Stimulated activated CD4-positive, alpha-beta T cell treated with anti-CD3 and anti-CD28 coated beads, Interleukin-1b, Interleukin-23, amount 100 ng/mL, for 1 hour (primary cell): ENCODE measurements at places on chromosomes 2 and 18.
A peak's percentile ranks its signal among the peaks of the same experiment; 100 is the strongest.

DNA sequence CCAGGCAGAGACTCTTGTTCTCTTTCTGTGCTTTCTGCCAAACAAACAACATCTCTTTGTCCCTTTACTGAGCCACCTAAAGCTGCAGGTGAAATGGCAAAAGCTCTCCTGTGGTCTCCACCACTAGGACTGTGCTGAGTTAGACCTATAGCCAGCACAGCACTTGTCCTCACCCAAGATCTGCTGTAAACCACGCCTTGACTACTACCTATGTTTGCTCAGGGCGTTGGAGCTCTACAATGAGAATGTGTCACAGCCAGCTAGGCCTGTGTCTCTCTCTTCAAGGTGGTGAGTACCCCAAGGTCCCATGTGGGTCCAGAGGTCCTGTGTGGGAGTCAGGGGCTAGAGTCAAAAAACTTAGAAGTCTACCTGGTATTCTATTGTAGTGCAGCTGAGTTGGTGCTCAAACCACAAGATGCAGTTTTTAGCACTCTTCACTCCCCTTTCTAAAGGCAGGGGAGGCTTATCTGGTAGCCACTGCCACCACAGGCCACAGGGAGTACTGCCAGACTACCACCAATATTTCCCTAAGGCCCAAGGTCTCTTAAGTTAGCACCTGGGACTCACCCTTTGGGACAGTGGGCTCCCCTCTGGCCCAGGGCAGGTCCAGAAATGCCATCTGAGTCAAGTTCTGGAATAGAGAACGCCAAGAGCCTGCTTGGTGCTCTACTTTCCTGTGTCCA, 96.8 kb upstream of the RPRM start:
- no peak for DNase-seq

DNA sequence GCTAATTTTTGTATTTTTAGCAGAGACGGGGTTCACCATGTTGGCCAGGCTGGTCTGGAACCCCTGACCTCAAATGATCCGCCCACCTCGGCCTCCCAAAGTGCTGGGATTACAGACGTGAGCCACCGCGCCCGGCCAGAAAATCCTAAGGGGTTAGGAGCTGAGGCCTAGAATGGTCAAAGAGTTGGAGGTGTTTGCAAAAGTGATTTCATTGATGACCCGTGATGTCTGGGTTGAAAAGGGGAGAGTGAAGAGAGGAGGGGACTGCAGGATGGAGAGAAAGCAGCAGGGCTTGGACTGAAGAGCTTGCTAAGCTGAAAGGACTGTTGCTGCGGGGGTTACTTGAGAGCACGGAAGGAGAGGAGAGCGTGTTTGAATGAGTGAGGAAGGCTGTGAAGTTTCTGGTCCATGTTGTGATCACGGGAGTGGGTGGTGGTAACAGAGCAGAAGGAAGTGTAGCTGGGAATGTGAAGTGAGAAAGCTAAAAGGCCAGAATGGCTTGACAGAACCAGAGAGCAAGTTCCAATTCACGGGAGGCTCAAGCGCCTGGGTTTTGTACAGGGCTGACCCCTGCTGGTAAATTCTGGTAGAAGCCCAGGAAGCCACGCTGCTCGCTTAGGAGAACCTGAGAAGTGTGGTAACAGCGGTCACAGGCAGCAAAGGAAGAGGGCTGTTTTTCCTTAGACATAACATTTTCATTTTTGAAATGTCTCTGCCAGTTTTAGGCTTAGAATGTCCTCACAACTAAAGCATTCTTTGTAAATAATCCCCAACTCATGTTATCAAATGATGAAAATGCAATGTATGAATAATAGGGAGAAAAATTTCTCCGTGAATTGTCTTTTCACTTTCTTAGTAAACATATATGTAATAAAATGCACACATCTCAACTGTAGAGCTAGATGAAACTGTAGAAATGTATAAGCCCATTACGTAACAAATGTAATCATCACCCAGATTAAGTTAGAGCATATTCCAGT, 40.5 kb upstream of the ACTR2 start:
- peak; percentile 43 for DNase-seq

- no peak for DNase-seq
These were observed 28.7 kb downstream of the CDK15 start for GRCh38 chr2:201835066-201835465.

DNA sequence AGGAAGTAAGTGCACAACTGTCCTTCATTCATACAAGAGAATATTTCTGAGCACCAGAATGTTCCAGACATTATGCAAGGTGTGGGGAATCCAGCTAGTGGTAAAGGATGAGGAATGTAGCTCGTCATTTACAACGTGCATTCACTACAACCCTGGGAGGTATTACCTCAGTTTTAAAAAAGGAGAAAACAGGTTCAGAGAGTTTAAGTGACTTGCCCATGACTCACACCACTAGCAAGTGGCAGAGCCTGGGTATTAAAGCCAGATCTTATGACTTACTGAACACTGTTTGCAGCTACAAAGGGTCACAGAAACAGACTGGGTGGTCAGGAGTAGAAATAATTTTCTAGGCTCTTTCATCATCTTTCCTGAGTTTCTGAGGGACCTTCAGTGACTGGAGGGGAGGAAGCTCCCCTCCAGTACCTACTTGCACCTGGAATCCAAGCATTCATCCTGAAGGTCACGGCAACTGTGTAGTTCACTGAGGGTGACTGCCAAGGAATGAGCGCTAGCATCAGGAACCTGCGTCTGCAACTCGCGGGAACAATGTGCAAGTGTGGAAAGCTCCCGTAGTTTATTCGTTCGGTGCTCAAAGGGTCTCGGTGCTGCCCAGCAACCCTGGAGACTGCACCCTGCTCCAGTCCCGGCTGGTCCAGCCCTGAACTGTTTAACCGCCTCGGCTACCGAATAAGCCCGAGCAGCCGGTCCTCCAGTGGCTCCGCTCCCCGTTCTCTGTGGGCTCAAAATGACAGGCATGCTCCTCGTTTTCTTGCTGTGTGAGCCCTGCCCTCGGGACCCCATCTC, 647 bp downstream of the CCDC121 start:
- DNase-seq = no peak

GRCh38 chr2:157696036-157696435, 67.4 kb upstream of the ACVR1C start:
- no peak for DNase-seq

DNA sequence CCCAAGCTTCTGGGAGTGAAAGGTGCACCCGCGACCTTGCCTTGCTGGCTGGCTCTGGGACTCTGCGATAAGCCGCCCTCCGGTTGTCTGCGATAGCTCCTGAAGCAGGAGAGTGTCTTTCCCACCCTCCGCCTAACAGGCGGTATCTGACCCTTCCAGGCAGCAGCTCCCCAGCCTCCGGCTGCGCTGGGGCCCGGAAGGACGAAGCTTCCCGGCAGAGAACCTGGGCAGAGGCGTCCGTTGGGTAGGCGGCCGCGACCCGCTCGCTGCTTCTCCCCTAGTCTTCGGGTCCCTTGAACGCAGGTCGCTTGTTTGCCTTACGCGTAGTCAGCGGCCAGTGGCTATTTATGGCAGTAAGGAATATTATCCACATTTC, 446 bp upstream of the RHBDD1 start:
- DNase-seq = no peak

- no peak for DNase-seq
These were observed 92.3 kb downstream of the CCBE1 start for GRCh38 chr18:59604877-59605276.

DNA sequence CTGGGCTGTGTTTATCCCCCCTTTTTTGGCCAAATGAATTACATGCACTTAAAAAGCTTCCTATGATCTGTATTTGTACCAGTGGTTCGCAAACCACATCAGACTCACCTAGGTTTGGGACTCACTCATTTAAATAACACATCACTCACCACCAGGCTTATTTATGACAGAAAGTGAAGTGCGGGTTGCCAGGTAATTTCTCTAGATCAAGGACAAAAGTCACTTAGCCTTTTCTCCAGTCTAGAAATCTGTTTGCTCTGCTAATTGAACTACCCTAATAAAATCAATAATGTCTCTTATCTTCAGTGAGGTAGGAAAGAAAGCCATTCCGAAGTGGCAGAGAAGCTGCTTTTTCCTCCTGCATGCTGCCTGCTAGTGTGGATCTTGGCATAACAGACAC, 88.1 kb upstream of the SLC8A1 start:
- no peak for DNase-seq

DNA sequence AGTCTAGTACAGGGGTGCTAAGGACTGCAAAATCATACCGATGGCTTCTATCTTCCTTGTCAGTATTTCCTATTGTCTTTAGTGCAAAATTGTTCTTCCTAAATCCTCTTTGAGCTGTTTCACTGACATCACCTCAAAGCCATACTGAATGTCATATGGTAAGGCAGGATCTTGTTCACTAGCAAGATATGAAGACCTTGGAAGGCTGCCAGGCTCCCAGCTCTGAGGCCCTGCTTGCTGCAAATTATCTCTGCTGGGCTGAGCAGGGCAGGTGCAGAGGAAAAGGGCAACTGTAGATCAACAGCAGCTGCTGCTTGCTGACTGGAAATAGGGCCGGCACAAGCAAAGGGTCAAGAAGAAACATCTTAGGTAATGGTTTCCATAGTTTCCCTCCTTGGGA, 58.2 kb downstream of the PMAIP1 start:
- no peak for DNase-seq

GRCh38 chr2:182228741-182229140, 198.1 kb downstream of the PDE1A start:
- DNase-seq = no peak

DNA sequence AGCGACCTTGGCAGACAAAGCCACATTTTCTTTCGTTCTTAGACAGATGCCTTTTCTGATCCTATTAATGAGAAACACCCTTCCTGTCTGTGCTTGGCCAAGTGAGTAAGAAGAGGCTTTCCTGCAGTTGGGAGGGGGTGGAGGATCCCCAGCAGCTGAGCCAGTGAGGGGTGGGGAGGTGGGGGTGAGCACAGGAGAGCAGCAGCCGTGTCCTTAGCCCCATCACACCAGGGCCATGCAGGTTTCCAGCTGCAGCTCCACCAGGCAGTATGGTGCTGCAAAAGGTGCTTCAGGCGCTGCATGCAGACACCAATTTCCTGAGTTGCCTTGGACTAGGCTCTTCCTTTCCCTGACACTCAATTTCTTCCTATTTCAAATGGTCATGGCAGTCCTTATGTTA, 123.3 kb upstream of the SIX2 start:
- DNase-seq = no peak

DNA sequence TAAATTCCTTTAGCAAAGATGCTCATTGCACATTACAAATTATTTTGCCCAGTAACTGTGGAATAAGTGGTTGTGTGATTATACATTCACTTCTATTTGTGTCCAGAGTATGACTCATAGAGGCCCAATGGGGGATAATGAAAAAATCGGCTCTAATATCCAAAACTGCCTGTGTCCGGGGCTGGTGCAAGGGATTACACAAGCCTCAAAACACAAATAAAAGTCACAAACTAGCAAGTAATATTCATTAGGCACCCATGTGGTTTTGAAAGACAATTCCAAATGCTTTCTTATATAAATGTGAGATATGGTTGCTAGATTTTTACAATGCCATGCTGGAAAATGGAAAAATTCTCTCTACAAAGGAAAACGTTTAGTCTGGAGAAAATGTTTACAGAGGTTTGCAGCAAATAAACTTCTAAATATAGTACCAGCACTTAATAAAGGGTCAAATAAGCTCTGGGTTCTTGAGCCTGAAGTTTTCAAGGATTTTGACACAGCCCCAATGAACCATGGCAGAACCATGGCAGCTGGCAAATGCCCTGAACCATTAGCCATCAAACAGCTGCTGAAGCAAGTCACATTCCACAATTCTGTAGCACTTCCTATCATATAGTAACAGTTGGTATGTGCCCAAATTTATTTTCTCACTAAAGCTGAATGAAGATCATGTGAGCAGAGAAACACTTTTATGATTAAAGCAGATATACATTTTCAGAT, 40.5 kb downstream of the IRS1 start:
- no peak for DNase-seq

DNA sequence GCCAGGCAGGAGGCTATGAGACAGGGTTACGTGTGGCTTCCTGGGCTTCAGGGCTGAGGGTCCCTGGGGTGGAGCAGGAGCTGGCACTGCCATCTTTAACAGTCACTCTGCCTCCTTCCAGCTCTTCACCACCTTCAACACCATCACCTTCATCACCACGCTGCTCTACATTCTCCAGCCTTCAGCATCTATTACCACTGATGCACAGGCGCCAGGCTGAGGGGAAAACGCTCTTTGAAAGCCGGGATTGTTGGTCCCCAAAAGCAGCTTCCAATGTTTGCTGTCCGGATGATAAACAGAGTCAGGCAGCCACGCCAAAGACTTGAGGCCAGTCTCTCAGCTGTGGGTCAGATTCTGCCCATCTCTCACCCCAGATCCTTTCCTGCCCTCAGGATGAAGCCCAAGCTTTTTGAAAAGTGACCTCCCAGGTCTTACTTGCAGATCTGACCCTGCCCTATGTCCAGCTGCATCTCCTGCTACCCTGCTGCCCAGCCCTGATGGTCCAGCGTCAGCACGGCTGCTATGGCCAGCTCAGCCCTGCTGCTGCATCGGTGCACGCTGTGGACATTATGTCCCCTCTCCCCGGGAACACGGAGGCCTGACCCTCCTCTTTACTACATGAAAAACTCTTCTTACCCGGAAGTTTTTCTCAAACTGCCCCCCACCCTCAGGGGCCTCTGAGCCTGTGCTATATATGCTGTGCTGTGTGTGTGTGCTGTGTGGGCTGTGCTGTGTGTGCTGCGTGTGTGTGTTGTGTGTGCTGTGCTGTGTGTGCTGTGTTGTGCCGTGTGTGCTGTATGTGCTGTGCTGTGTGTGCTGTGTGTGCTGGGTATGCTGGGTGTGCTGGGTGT, 31.2 kb upstream of the MAL start:
- DNase-seq = no peak

- no peak for DNase-seq
These were observed 858 bp upstream of the RTP5 start for GRCh38 chr2:241868661-241869081.

DNA sequence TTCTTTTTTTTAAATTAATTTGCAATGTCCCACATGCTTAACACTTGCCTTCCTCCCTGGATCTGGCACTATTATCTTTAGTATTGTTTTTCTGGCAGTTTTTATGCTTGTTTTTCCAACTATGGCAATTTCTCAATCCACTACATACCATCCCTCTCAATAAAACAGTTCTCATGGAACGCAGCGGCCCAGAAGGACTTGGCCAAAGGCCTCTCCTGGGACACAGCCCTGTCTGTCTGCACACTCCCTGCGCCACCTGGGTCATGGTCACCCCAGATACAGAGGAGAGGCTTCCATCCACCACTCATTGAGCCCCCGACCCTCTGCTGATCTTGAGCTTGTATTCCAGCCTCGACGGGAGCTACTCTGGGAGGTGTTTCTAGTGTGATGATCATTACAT, 91.2 kb downstream of the TWIST2 start:
- DNase-seq = no peak
